Peyer's patch (tissue), 4 donors: ENCODE measurements at places on chromosomes 6 and 20. TPM values are rescaled to one million over a fixed set of nuclear protein-coding genes. Genes with fewer than 3 reads are reported as not detected.

GRCh38 chr6:5497896-5498578 lies 236.7 kb downstream of the FARS2 start:
- H3K36me3 ChIP-seq = no peaks in the 10 kb centered on the region
- H3K4me1 ChIP-seq = no peaks in the 10 kb centered on the region
- H3K27me3 ChIP-seq = no peaks in the 10 kb centered on the region

- DNase-seq = no peak
- H3K27me3 ChIP-seq = no peaks in the 10 kb centered on the region
- H3K27ac ChIP-seq = no peak overlapping the region
- H3K4me3 ChIP-seq = no peak overlapping the region
- H3K4me1 ChIP-seq = no peaks in the 10 kb centered on the region
- H3K36me3 ChIP-seq = peaks cover 2% of the 10 kb centered on the region
These were observed 19.9 kb downstream of the SMPDL3A start for GRCh38 chr6:122809001-122809400.

GRCh38 chr6:138541823-138542481 lies 42.7 kb upstream of the NHSL1 start:
- no peaks in the 10 kb centered on the region for H3K4me1 ChIP-seq
- no peaks in the 10 kb centered on the region for H3K36me3 ChIP-seq
- no peak overlapping the region for H3K4me3 ChIP-seq
- peak overlapping the region; percentile 40 for H3K27ac ChIP-seq
- no peak for DNase-seq

GRCh38 chr20:13260650-13261279 lies 39.7 kb downstream of the ISM1 start:
- H3K36me3 ChIP-seq = no peaks in the 10 kb centered on the region
- no peak for DNase-seq

The ATAT1 gene
- 8.2 TPM for total RNA-seq

The CRISP3 gene
- total RNA-seq = not detected

GRCh38 chr6:118645395-118645794 lies 6.0 kb downstream of the CEP85L start:
- no peaks in the 10 kb centered on the region for H3K27me3 ChIP-seq
- DNase-seq = no peak
- no peak overlapping the region for H3K4me3 ChIP-seq
- H3K4me1 ChIP-seq = no peaks in the 10 kb centered on the region
- H3K36me3 ChIP-seq = no peaks in the 10 kb centered on the region
- no peak overlapping the region for H3K27ac ChIP-seq

GRCh38 chr20:62929051-62929538 lies 2.8 kb upstream of the DIDO1 start:
- peak; percentile 87 for DNase-seq
- H3K4me3 ChIP-seq = peak overlapping the region; percentile 64
- H3K4me1 ChIP-seq = peaks cover 15% of the 10 kb centered on the region
- H3K27me3 ChIP-seq = no peaks in the 10 kb centered on the region
- H3K27ac ChIP-seq = peak overlapping the region; percentile 99

- DNase-seq = no peak
- peaks cover 15% of the 10 kb centered on the region for H3K27me3 ChIP-seq
- H3K4me3 ChIP-seq = peak overlapping the region; percentile 68
These were observed 559 bp downstream of the LAMA5 start for GRCh38 chr20:62366370-62367135.

The SULF2 gene
- 32.4 TPM for total RNA-seq

The RFX6 gene
- 2.0 TPM for total RNA-seq

DNA sequence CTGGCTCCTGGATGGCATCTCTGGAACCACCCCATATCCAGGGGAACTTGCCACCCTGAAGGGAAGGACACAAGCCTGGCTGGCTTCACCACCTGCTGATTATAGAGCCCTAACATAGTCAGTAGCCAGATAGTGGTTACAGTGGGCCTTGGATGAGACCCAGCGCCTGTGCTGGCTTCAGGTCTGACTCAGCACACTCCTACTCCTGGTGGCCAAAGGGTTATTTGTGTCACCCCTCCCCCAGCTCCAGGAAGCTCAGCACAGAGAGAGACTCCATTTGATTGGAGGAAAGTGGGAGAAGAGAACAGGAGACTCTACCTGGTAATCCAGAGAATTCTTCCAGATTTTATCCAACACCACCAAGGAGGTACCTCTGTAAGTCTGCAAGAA lies 12.8 kb downstream of the SNX14 start:
- DNase-seq = no peak
- H3K4me1 ChIP-seq = no peaks in the 10 kb centered on the region
- H3K36me3 ChIP-seq = no peaks in the 10 kb centered on the region
- H3K4me3 ChIP-seq = no peak overlapping the region
- no peak overlapping the region for H3K27ac ChIP-seq

The COL19A1 gene
- 5.0 TPM for total RNA-seq

DNA sequence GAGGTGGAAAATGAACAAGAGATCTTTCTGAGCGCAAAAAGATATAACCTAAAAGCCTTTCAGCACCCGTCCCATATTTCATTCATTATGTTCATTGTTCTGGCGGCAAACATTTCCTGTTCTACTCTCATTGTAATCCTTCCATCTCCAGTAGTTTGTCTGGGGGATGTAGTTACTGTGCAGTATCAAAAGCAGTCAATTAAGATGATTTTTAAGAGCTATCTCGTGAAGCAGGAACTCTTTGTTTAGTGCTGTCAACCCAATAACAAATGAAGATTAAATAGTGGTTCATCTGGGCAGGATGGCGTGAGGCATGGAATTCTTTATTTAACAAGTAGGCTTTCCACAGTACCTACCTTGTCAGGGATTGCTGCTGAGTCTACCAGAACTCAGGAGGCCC lies 876.7 kb downstream of the HACE1 start:
- no peak overlapping the region for H3K4me3 ChIP-seq
- no peaks in the 10 kb centered on the region for H3K27me3 ChIP-seq
- H3K4me1 ChIP-seq = no peaks in the 10 kb centered on the region
- no peaks in the 10 kb centered on the region for H3K36me3 ChIP-seq

- no peaks in the 10 kb centered on the region for H3K27me3 ChIP-seq
- H3K4me1 ChIP-seq = no peaks in the 10 kb centered on the region
- H3K4me3 ChIP-seq = no peak overlapping the region
- DNase-seq = peak; percentile 49
- no peaks in the 10 kb centered on the region for H3K36me3 ChIP-seq
These were observed 84.3 kb upstream of the TMEM181 start for GRCh38 chr6:158475344-158476302.

DNA sequence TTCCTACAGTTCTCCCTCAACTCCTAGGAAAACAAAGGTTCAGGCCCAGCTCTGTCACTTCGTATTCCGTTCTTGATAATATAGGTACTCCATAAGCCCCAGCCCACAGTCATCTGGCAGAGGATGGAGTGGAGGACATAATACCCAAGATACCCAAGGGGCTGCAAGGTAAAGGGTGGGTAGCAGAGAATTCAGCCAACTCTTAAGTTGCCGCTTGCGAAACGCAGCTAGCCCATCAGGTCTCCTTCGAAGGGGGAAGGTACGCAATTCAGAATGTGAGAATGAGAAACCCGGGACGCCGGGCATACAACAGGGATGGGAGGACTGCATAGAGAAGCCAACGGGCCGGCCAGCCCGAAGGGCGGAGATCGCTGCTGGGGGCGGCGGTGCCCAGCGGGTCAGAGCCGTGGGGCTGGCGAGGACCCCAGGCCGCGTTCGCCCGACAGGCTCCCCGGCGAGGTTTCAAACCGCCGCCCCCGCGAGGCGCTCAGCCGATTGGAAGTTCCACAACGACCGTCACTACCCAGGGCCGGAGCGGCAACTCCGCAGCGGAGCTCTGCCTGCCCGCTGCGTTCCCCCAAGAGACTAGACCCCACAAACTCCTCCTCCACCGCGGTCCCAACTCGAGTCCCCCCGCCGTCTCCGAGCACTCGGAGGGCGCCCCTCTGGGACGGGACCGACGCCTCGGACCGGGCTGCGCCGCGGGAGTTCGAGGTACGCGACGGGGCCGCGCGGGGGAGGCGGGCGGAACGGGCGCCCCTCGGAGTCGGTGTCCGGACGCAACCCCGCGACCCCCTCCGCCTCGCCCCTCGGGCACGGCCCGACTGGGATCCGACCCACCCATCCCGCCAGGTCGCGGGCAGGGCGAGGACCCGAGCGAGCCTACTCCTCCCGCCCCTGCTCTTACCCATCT lies 911 bp downstream of the CDK19 start:
- H3K36me3 ChIP-seq = no peaks in the 10 kb centered on the region
- peak; percentile 76 for DNase-seq
- H3K4me3 ChIP-seq = peak overlapping the region; percentile 84
- H3K27ac ChIP-seq = peak overlapping the region; percentile 97

DNA sequence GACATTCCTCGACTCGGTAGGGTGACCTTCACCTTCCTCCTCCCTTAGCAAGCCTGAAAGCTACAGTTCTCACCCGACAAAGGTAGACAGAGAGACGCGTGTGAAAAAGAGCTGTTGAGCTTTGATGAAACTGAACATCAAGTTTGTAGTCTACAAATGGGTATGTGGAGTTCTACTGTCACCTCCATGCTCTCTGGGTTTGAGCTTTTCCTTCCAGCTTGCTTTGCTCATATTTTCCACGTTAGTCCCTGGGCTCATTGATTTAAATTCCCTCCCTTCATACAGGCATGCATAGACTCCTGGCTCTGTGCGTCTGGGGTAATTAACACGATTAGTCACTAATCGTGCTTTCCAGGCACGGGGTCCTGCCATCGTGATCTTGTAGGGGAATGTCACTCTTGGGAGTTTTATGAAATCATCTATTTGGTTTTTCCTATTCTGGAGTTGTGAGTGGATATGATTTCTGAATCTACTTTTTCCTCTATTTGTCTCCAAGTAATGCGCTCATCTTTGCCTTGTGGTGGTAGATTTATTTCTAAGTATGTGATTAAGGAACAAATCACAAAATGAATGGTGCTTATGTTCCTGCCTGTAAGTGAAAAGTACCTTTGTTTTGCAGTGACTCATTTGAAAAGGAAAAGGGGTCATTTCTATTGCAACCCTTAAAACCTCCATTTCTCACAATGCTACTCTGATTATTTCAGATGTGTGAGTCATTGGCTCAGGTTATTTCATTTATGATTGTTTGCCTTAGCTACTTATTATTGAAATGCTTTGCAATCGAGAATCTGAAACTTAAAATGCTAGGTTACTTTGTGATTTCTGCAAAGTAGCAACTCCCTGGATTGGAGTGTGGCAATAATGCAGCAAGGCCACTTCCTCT lies 154.6 kb downstream of the ZDHHC14 start:
- no peaks in the 10 kb centered on the region for H3K36me3 ChIP-seq
- H3K4me1 ChIP-seq = peaks cover 5% of the 10 kb centered on the region
- H3K27ac ChIP-seq = peak overlapping the region; percentile 58
- H3K4me3 ChIP-seq = no peak overlapping the region

GRCh38 chr6:72040111-72040510 lies 153.8 kb downstream of the RIMS1 start:
- H3K36me3 ChIP-seq = no peaks in the 10 kb centered on the region
- no peaks in the 10 kb centered on the region for H3K4me1 ChIP-seq
- H3K4me3 ChIP-seq = no peak overlapping the region
- H3K27ac ChIP-seq = no peak overlapping the region
- no peaks in the 10 kb centered on the region for H3K27me3 ChIP-seq
- DNase-seq = no peak

DNA sequence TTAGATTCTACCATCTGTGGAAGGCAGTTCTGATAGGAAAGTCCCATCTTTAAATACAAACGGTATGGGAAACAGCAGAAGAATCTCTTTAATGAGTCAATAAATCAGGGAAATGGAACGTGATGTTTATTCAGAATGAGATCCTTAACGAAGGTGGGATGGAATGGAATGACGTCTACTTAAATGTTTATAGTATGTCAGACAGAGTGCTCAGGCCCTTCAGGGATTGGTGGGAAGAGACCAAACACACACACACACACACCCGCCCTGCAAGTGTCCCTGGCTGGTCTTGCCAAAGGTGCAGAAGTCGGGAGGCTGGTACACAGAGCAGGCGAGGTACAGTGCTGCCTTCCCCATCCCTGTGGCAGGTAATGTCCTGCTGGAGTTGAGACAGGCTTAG lies 164.0 kb downstream of the FARS2 start:
- DNase-seq = no peak
- no peaks in the 10 kb centered on the region for H3K36me3 ChIP-seq
- H3K27me3 ChIP-seq = no peaks in the 10 kb centered on the region
- H3K4me1 ChIP-seq = no peaks in the 10 kb centered on the region

The CST2 gene
- total RNA-seq = not detected

DNA sequence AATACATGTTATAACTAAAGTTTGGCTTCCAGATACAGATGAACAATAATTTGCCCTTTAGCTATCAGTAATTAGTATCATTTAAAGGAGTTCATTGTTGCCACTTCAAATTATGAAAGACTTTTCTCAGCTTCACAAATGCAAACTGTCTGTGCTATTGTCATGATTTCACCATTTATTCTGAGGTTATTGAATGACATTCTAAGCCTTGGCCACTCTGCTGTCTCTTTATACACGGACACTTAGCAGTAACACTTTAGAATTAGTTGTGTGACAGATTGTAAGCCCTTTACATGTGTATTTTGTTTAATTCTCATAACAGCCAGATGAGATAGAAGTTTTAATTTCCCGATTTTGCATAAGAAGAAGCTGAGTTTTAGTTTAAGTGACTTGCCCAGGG lies 176.6 kb downstream of the SLC35F1 start:
- H3K4me3 ChIP-seq = no peak overlapping the region
- no peaks in the 10 kb centered on the region for H3K4me1 ChIP-seq
- H3K27ac ChIP-seq = no peak overlapping the region
- DNase-seq = no peak
- H3K27me3 ChIP-seq = no peaks in the 10 kb centered on the region

- no peak for DNase-seq
- no peaks in the 10 kb centered on the region for H3K4me1 ChIP-seq
- H3K4me3 ChIP-seq = no peak overlapping the region
- H3K27me3 ChIP-seq = no peaks in the 10 kb centered on the region
- H3K36me3 ChIP-seq = no peaks in the 10 kb centered on the region
- no peak overlapping the region for H3K27ac ChIP-seq
These were observed 42.2 kb upstream of the ZFAND3 start for GRCh38 chr6:37777272-37777834.

The DACT2 gene
- total RNA-seq = 0.35 TPM

DNA sequence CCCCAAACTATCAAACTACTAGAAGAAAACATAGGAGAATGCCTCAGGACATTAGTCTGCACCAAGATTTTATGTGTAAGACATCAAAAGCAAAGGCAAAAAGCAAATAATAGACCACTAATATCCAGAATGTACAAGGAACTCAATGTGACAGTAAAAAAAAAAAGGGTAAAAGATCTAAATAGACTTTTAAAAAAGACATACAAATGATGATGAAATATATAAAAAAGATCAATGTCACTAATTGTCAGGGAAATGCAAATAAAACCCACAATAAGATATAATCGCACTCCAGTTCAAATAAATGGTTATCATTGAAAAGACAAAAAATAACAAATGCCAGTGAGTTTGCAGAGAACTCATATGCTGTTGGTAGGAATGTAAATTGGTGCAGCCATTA lies 118.3 kb upstream of the DUSP22 start:
- no peaks in the 10 kb centered on the region for H3K27me3 ChIP-seq
- no peak overlapping the region for H3K27ac ChIP-seq

The PBOV1 gene
- total RNA-seq = not detected

- H3K4me1 ChIP-seq = no peaks in the 10 kb centered on the region
- H3K27ac ChIP-seq = peak overlapping the region; percentile 53
- no peaks in the 10 kb centered on the region for H3K36me3 ChIP-seq
- DNase-seq = peak; percentile 71
- no peaks in the 10 kb centered on the region for H3K27me3 ChIP-seq
These were observed 27.9 kb downstream of the ADTRP start for GRCh38 chr6:11750682-11751081.
